ENCODE measurements at places on chromosomes 16 and 17.

DNA sequence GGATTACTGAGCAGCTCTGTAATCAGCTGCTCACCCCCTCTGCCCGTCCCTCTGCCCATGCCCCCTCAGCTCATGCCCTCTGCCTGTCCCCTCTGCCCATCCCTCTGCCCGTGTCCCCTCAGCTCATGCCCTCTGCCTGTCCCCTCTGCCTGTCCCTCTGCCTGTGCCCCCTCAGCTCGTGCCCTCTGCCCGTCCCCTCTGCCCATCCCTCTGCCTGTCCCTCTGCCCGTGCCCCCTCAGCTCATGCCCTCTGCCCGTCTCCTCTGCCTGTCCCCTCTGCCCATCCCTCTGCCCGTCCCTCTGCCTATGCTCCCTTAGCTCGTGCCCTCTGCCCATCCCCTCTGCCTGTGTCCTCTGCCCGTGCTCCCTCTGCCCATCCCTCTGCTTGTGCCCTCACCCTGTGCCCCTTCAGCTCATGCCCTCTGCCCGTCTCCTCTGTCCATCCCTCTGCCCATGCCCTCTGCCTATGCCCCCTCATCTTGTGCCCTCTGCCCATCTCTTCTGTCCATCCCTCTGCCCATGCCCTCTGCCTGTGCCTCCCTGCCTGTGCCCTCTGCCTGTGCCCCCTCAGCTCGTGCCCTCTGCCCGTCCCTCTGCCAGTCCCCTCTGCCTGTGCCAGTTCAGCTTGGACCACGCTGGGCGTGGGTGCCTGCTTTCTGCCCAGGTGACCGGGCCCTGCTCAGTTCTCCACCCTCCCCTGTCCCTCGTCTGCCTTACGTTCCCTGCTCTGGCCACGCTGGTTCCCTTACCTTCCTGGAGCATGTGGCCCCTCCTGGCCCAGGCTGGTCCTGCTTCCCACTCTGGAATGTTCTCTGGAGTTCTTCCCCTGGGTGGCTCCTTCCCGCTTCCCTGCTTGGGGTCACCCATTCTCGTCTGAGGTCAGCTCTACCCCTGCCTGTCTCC is 97.6 kb downstream of the NPIPB11 start:
- no peak for DNase-seq

DNA sequence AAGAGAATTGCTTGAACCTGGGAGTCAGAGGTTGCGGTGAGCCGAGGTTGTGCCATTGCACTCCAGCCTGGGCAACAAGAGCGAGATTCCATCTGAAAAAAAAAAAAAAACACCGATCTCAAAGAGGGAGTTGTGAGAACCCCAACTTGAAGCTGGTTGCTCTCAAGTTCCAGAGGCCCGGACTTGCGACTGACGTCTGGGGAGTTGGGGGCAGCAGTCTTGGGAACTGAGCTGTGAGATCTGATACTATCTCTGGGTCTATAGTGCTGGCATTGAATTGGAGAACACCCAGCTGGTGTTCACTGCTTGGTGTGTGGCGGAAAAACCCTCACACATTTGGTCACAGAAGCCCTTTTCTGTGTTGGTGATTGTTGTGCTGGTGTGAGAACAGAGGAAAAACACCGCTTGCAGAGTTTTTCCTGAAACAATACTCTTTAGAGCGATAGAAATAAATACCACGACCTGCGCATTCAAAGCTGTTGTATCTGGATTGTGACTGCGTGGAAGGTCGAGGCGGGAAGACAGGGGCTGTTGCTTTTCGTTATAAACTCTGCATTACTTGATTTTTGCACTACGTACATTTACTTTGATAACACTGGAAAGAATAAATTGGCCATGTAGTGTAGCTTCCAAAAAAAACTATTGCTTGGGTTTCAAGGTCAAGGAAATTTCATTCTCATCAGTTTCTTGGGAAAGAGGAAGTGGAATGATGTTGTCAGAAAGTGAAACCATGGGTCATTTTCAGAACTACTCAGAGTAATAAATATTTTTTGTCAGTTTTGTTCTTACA is 8.8 kb downstream of the SCIMP start:
- DNase-seq, result no peak

DNA sequence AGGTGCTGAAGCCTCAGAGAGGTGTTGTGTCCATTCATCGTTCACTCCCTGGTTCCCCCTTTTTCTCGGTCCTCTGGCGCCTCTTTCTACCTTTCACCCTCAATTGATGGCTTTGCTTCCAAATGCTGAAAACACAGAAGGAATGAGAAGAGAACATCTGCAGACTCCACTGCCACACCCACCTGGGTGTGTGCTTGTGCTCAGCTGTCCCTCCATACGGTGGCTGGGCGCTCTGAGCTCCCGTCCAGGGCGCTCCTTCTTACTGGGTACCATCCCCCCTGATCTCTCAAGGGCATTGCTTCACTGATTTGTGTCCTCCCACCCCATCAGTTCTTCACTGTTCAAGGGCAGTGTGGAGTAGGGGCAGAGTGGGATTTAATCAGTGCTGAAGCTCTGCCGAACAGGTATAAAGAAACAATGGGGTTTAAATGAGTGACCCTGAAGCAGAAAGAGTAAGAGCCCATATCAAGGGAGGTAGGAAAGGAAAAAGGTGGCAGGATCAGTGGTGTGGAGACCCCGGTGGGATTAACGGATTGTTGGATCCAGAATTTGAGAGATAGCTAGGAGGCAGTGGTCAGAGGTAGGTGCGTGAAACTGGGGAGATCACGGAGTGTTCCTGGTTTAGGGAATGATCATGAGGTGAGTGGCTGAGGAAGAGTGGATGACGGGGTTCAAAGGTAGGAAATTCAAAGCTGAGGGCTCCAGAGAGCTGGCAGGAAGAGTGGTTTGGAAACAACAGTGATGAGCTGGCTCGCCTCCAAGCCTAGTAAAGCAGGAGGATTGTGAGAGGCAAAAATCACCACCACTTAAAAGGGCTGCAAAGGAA is 40.8 kb downstream of the MRTFB start:
- no peak for DNase-seq

DNA sequence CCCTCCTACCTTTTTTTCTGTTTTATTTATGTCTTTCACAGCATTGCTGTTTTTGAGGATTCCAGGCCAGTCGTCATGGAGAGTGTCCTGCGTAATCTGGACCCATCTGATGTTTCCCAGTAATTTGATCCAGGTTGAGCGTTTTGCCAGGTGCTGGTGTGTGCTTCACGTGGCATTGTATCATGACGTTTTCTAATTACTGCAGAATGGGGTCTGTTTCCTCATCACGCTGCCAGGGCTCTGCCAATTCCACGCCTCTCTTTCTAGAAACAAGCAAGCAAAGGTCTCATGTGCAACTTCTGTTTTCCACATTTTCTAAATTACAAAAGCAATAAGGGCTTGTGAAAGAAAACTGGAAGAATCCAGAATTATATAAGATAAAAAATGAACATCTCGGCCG is 28.3 kb upstream of the BHLHA9 start:
- no peak for DNase-seq

GRCh38 chr16:54093281-54093680 is 193.3 kb downstream of the IRX3 start:
- no peak for DNase-seq

DNA sequence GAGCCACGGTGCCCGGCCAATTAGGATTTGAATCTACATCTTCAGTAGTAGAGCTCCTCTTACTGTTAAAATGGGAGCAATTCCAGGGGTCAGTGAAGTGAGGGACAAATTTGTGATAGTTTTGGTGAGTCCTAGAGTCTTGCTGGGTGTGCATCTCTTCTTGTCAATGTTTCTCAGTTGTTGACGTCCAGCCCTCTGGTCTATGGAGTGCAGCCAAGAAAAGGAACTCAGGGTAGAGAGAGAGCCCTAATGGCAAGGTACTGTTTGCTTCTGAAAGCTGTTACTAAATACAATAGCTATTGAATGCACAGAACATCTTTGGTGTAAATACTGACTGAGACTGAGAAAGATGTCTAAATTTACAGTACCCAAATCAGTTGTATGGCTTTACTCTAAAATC is 282.5 kb upstream of the SALL1 start:
- DNase-seq, result no peak

DNA sequence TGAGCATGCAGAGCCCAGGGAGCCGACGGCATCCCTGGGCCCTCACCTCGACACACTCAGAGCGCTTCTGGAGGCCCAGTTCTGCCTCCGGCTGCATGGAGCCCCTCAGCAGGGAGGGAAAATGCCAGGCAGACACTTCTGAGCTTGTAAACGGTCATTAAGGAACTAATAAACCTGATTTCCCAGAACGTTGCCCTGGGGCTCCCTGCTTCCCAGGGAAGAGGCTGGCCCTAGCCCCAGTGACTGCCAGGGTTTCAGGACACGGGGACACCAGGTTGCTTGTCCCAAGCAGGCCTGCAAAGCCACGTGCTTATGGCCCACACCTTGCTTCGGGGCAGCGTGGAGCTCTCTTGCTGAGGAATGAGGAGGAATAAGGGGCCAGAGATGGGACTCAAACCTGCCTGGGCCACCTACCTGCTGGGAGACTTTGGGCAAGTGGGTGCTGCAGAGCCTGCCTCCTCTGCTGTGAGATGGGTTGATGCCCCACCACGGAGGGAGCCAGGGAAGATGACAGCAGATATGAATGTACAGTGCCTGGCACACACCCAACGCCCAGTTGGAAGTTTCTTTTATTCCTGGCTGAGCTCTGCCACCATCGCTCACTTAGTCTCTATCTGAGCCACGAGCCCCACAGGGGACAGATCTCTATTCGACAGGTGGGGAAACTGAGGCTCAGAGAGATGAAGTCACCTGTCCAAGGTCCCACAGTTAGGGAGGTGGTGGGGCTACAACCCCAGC is 5.4 kb downstream of the RHBDF2 start:
- no peak for DNase-seq
